Activated naive CD8-positive, alpha-beta T cell treated with anti-CD3 and anti-CD28 coated beads, Interleukin-2, amount 10 ng/mL, durations not matched to agents 7 days and 5 days (primary cell): ENCODE measurements at places on chromosomes 2 and 18. TPM values are rescaled to one million over a fixed set of nuclear protein-coding genes. Genes with fewer than 3 reads are reported as not detected.

DNA sequence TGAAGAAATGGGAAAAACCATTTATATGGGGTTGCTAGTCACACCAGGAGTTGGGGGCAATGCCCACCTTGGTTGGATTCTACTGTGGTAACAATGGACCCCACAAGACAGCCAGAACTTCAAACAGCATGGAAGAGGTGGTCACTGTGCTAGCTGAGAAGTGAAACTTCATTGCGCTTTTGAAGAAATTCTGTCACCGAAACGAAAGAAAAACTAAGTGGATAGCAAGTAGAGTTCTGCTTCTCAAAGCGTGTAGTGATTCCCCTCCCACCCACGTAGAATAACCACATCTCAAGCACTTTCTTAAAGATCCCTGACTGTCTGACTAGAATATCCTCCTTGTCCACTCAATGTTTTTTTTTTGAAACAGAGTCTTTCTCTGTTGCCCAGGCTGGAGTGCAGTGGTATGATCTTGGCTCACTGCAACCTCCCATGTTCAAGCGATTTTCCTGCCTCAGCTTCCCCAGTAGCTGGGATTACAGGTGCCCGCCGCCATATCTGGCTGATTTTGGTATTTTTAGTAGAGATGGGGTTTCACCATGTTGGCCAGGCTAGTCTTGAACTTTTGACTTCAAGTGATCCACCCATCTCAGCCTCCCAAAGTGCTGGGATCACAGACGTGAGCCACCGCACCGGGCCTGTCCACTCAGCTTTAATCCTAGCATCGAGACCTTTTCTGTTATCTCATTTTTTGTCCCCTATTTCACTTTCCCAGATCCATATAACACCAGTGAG, 30.1 kb upstream of the CCL20 start:
- no peak for DNase-seq

DNA sequence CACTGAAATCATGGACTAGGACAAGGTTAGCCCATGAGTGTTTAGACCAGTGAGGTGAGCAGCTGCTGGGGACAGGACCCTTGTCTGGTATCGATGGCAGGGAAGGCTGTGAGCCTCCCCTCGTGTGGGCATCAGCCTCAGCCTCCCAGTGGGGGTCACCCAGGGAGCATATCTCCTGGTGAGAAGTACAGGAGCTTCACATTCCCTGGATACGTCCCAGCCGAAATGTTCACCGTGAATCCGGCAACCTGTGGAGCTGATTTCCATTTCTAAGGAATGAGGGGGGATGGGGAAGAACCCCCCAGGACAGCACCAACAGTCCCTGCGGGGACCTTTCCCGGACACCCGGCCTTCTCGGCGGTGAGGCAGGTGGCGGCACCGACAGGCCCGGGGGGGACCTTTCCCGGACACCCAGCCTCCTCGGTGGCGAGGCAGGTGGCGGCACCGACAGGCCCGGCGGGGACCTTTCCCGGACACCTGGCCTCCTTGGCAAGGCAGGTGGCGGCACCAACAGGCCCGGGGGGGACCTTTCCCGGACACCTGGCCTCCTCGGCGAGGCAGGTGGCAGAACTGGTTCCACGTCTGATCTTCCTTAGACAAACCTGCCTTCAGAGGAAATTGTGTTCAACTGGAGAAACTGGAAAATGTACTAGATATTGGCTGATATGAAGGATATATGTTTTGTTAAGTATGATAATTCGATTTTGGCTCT, 21.2 kb downstream of the RTP5 start:
- no peak for DNase-seq

GRCh38 chr2:149885946-149886345, 298.4 kb upstream of the MMADHC start:
- no peak for DNase-seq

GRCh38 chr2:28358668-28359201, 33.9 kb upstream of the FOSL2 start:
- no peak for DNase-seq

The CTAGE1 gene
- total RNA-seq, result not detected

The SOX11 gene
- total RNA-seq, result not detected

The ABCB6 gene
- total RNA-seq, result 13.1 TPM

DNA sequence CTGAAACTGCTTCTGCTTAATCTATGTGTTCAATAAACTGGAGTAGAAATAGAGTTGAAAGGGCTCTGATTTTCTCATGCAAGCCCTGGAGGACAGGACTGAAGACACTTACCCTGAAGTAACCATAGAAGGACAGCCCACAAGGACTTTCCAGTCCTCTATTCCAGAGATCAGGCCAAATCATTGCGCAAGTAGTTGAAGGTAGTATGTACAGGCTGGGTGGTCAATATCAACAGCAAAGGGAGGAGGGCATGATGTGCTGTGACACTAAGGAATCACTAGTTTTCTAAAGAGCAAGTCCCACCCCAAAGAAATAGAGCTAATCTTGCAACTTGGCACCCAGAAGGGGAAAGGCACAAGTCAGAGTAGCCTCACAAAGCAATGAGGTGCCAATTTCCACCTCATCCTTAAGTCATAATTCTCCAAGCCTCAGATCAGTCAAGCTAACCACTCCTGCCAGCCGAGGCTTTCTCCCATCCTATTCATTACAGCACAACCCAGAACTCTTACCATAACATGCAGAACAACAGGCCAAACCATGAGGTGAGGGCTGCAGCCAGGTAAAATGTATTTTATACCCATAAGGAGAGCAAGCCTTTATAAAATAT, 533.5 kb downstream of the TNS1 start:
- no peak for DNase-seq

DNA sequence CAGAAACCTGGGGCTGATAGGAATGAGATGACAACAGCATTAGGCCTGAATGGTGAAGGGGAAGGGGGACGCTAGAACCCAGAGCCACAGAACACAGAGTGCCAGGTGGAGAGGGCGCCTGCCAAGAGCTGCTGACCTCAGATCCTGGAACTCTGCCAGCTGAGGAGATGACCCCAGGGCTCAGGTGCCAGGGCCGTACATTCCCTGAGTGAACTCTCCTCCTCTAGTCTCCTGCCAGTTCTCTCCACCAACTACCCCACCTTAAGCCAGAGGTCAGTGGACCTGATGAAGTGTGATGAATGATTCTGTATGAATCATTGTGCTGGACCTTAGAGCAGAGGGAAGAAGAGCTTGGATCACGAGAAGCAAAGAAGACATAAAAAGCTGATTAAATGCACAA, 1582.2 kb upstream of the ACVR2A start:
- no peak for DNase-seq

The INHBB gene
- not detected for total RNA-seq

The VWC2L gene
- total RNA-seq, result not detected

DNA sequence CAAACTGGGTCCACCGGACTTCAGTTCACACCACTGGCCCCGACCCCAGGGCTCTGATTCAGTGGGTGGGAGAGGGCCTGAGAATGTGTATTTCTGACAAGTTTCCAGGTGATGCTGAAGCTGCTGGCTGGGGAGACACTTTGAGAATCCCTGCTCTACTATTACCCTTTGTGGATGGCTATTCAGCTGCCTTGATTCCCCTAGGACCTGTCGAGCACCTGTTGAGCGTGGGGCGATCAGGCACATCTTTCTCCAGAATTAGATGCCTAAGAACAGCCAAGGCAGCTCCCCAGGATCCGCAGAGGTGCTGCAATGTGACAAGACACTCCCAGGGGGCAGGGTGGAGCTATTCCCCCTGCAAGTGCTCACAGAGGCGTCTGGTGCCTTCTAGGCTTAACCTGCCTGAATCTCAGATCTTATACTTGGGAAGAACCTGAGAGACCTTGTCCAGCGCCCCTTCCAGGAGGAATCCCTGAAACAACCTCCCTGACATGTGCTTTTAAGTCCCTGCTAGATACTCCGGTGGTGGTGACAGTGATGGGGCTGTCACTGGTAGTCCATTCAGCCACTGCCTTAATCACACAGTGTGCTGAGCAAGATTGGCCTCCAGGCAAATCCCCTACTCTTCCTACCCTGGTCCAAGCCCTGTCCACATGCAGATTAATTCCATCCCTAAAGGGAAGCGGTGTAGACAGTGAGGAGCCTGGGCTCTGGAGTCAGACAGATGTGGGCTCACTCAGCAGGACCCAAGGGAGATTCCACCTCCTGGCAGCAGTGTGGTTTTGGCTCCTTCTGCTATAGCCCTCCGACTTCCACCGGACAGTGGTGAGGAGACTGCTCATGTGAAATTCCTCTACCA, 43.4 kb upstream of the OTOF start:
- no peak for DNase-seq

The CCBE1 gene
- not detected for total RNA-seq

GRCh38 chr2:61443342-61444041, 27.4 kb downstream of the USP34 start:
- no peak for DNase-seq

GRCh38 chr2:184178229-184178628, 420.1 kb upstream of the ZNF804A start:
- DNase-seq, result no peak

The TBR1 gene
- total RNA-seq, result not detected

The CPLX4 gene
- total RNA-seq, result not detected

The RAMP1 gene
- 0.68 TPM for total RNA-seq

DNA sequence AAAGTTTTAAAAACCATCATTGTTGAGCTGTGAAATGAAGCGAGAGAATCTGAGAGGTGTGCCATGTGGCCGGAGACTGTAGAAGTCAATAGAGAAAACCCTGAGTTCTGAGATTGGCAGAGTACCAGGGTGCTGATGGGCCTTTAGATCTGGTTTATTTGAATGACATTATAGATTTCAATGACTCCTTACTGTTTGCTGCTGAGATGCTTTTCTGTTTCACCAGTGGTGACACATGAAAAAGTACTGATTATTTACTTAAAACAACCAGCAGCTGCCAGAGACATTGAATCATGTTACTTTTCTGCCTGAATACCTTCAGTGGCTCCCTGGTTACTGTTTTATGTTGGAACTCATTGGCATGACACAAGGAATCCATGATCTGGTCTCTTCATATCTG, 602.7 kb upstream of the ZNF804A start:
- no peak for DNase-seq

The MOCOS gene
- total RNA-seq, result 0.23 TPM

- no peak for DNase-seq
These were observed 570.1 kb downstream of the PLCL1 start for GRCh38 chr2:198374375-198375082.

GRCh38 chr2:47208852-47209606, 53.9 kb upstream of the STPG4 start:
- no peak for DNase-seq

GRCh38 chr2:126614524-126615227, 41.3 kb upstream of the GYPC start:
- no peak for DNase-seq

- DNase-seq, result no peak
These were observed 209.4 kb downstream of the SP3 start for GRCh38 chr2:173755798-173756197.
